ENCODE measurements at places on chromosomes 16 and 17. TPM values are rescaled to one million over a fixed set of nuclear protein-coding genes. Genes with fewer than 3 reads are reported as not detected.

DNA sequence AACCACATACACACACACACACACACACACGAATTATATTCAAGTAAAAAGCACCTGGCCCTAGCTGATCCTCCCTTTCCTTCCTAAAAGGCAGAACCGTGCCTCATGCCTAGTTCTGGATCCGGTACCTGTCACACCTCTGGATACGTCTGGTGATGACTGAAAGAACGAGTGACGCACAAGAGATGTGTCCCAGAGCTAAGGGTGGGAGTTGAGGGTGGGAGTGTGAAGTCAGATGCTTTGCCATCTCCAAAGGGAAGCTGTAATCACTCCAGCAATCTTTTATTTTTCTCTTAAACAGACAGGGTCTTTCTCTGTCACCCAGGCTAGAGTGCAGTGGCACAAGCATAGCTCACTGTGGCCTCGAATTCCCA, 26.5 kb upstream of the GSG1L start:
- no peak for DNase-seq

- peak; percentile 34 for DNase-seq
Measured at GRCh38 chr17:56937687-56938086, 23.2 kb downstream of the COIL start.

DNA sequence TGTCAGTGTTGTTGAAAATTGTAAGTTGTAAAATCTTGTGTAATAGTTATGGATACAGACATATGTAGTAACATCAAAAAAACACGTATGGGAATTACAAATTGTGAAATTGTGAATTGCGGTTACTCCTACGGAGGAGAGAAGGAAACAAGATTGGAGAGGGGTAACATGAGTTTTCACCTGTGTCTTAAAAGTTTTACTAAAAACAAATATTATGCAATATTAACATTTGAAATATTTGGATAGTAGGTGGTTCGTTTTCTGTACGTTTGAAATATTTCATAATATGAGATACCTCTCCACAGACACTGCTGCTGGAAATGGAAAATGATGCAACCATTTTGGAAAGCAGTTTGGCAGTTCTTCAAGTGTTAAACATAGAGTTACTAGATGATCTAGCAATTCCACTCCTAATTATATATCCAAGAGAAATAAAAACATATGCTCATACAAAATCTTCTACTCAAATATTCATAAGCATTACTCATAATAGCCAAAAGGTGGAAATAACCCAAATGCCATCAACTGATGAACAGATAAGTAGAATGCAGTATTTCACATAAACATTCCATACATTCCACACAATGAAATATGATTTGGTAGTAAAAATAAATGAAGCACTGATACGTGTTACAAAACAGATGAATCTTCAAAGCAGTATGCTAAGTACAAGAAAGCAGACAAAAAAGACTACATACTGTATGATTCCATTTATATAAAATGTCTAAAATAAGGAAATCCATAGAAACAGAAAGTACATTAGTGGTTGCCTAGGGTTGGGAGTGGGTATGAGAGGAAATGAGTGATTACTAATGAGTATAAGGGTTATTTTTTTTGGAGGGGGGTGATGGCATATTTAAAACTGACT, 40.7 kb upstream of the ABCA10 start:
- DNase-seq = peak; percentile 48

DNA sequence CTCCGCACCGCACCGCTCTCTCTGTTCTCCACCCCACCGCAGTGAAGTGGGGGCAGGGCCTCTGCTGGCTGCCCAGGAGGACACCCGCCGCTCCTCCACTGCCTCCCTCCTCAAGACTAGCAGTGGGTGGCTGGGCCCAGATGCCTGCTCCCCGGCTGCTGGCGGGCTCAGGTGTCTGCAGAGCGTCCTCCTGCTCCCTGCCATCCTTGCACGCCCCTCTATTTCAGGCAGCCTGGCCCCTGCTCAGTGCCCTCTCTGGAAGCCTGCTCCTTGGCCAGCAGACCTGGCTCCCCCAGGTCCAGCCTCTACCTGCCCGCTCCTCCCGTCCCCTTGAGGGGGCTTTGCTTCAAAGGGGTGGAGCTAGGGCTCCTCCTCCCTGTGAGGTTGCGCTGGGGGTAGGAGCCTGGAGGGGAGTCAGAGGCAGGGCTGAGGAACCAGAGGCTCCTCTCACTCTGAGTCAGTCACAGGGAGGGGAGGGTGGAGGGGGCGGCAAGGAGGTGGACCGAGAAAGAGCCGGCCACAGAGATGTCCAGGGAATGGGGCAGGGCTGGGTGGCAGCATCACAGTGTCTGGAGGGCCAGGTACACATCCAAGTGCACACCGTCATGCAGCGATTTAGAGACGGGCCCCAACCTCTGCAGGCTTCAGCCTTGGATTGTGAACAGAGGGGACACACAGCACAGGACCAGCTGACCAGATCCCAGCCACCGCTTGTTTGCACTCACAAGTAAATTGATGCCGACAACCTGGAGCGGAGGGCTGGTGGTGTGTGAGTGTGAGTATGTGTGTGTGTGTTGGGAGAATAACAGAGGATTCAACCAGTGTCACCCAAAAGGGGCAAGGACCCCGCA, 9.8 kb upstream of the TMEM92 start:
- DNase-seq = no peak

DNA sequence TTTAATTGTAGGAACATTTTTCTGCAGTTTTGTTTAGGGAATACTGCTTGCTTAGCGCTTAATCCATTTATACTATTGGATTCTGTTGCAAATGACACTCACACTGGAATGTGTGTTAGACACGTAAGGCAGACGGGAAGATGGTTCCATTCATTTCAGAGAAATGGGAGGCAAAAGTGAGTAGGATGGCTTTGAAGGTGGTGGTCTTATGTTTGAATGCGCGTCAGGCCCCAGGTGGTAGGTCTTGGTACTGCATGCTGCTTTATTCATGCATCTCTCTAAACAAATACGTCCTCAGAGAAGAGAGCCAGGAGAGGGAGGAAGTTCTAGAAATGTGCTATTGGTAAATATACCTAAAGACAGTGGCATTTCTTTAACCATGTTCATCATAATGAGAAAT, 997.6 kb upstream of the RBFOX1 start:
- no peak for DNase-seq

DNA sequence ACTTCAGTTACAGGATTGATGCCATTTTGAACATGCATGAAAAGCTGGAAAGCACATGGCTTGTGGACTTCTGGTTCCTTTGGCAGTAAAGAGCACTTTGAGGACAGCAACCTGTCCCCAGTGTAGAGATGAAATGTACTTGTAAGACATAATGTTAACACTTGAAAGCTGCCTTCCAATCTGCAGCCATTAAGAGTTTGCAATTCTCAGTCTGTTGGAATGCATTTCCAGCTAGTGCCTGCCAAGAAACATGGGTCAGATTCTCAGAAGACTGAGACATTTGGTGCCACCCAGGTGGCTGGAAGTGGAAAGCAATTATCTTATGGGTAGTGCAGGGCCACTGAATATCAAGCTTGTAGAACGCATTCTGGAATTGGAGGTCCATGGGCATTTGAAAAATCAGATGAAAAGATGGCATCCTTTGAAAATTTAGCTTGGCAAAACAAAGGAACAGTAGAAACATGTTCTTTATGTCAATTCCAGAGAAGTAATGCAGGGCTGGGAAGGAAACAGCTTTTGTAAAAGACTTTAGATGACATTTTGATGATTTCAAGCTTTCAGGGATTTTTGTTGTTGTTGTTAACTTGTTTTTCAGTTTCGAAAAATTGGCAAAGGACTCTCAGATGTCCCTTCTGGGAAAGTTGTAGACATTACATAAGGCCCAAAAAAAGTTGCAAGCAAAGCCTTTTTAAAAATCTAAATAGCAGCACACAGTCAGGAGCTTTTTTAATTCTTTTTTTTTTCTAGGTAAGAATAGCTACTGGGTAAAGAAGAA, 147.0 kb downstream of the ABCA8 start:
- DNase-seq = no peak

GRCh38 chr16:67865318-67865717, 7.5 kb upstream of the EDC4 start:
- DNase-seq = peak; percentile 34

GRCh38 chr16:69469807-69470561, 45.6 kb downstream of the CYB5B start:
- DNase-seq = no peak

The CCDC40 gene
- 2.7 TPM for total RNA-seq

The CXCL16 gene
- total RNA-seq = 13.5 TPM

The SLC13A5 gene
- total RNA-seq = 0.67 TPM

The HS3ST3B1 gene
- 14.7 TPM for total RNA-seq

The SPECC1 gene
- 122 TPM for total RNA-seq

The CES1 gene
- 0.50 TPM for total RNA-seq

The MT1F gene
- total RNA-seq = 4.2 TPM
